ENCODE measurements at places on chromosomes 1 and 21.

GRCh38 chr1:159756397-159756796 lies 24.4 kb upstream of the DUSP23 start:
- no peak for DNase-seq

DNA sequence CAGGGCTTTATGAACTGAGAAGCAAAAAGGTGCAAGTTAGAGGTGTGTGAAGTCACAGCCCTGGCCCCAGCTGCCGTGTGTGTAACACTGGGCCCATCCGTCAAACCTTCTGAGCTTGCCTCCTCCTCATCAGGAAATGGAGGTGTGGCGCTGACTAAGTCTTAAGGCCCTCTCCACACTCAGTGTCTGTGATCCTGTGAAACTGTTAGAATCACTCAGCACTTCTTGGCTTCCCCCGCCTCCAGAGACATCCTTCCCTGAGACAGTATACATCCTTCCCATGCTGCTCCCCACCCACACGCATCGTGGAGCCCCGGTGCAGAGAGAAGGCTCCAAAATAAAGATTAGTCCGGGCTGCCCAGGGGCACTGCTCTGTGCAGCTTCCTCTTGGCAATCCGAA lies 33.3 kb downstream of the LRP8 start:
- DNase-seq = no peak

DNA sequence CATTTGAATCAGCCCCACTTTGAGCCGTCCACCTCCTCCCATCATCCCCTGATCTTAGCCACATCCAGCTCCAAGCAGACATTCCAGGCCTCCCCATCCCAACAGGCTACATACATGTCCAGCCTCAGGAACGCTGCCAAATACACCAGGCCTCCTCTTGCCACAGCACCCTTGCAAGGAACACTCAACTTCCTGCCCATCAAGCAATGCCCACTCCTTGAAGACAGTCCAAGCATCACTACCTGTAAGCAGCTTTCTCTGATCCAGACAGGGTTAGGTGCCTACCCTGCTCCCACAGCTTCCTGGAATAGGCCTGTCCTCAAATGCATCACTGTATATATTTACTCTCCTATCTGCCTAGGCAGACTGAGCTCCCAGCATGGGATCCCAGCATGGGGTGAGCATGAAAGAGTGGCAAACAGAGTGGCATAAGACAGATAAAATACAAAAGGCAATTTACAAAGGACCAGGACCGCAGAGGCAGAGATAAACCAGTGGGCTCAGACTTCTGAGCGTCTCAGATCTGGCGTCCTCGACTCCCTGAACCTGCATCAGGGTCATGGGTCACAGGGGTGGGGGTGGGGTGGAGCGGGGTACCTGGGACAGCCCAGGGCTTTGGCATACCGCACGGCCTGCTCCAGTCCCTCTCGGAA lies 816 bp downstream of the HYI start:
- DNase-seq = no peak

DNA sequence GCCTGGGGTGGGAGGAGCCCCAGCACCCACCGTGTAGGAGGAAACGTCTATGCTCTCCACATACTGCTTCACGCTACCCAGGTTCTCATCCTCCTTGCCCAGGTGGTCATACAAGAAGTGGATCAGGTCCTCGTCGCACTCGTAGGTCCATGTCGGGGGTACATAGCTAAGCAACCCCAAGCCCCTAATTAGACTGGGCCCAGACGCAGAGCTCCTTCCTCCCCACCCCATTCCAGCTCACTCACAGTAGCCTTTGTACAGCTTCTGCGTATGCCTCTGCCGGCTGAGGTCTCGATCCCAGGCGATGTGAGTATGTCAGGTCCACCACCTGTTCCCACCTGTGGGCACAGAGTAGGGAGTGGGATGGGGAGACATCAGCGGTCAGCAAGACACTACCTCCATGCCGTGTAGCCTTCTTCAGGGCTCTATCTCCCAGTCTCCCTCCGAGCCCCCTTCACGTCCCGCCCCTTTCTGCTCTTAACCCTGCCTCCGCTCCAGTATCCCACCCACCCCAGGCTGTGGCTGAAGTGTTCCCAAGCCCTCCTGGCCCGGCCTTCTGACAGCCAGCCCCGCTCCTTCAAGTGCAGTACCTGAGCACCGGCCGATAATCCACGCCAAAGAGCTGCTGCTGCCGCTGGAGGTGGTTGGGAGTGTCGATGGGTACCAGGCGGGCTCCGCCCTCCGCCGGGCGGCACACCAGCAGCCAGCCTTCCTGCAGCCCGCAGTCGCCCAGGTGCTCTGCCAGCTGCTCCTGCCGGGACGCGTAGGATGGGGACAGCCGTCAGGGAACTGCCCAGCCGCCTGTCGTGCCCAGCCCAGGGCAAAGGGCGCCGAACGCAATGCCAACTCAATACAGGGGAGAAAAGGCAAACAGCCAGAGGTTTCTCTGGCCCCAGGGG lies 919 bp downstream of the HECTD3 start:
- DNase-seq = no peak

Measured in activated naive CD4-positive, alpha-beta T cell (primary cell).